NCI-H2029 (cell line): ENCODE measurements at places on chromosomes 11 and 22.
A peak's percentile ranks its signal among the peaks of the same experiment; 100 is the strongest.

- no peak for DNase-seq
Observed at GRCh38 chr11:7643314-7643713, 30.0 kb downstream of the CYB5R2 start.

DNA sequence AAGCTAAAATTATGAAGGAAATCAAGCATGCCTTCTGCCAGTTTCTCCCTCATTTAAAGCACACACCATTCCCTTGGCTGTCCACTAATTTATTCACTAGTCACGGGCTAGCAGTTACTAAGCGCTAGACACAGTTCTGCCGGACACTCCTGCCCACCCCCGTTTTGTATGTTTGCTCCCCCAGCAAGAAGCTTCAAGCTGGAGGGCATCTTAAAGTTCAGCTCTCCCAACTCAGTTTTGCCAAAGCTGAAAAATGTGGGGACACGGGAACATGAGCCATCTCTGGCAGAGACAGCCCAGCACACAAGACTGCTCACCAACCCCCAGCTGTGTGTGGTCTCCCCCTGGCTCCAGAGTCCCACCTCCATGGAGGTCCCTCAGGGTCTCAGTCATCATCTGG lies 263.6 kb downstream of the BRD1 start:
- no peak for DNase-seq

DNA sequence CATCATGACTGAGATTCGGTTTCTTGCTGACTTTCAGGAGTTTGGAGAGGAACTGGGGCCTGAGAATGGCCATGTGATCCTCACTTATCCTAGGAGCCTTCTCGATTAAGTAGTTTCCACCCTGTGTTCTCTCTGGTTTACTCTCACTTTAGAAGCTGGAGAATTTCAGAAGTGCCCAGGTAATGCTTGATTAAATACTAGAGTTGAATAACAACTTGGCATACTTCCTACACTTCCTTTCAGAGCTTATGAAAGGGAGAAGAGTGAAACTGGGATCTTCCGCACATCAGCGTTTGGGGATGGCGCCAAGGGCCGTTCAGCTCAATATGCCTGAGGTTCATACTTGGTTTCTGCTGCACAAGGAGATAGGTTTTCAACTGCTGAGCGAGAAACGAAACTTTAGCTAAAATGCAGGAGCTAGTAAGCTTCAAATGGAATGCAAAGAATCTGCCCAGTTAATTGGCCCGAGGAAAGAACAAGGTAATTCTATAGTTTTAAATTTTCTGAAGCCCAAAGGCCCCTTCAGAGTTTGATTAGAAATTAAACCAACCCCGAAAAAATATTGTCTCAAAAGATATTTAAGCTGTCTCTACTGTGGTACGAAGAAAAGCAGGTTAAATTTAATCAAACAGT lies 823 bp upstream of the MUC15 start:
- no peak for DNase-seq

GRCh38 chr11:19834771-19835170 lies 122.1 kb downstream of the NAV2 start:
- no peak for DNase-seq

DNA sequence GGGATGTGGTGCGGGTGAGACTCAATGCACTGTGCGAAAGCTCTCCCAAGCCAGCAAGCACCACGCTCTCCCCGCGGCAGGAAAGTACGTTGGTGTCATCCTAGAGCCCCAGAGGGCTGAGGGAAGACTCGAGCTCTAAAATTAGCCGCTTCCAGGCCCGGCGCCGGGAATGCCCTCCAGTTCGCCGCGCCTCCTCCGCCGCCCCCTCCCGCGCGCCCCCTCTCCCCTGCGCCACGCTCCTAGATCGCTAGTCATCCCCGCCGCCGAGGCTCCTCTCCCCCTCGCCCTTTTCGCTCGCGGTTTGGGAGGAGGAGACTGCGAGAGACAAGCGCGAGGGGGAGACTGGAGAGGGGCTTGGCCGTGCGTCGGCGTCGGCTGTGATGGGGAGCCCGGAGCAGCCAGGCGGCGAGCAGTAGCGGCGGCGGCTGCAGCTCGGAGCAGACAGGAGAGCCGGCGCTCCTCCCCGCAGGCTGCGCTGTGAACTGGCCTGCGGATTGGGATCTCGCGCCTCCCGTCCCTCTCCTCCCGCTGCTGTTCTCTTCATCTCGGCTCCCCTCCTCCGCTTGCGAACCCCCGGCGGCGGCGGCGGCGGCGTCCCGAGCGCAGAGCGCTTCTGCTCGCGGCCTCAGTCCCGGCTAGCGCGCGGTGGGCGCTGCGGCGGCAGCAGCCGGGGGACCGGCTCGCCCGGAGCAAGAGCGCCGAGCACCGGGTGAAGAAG lies at the start of gene FAT3:
Gene FAT3, plus strand, starts transcription at position 412 of the 718 bp plus-strand sequence. CDS start 127,295 bp downstream, outside the sequence.
- DNase-seq, result no peak

DNA sequence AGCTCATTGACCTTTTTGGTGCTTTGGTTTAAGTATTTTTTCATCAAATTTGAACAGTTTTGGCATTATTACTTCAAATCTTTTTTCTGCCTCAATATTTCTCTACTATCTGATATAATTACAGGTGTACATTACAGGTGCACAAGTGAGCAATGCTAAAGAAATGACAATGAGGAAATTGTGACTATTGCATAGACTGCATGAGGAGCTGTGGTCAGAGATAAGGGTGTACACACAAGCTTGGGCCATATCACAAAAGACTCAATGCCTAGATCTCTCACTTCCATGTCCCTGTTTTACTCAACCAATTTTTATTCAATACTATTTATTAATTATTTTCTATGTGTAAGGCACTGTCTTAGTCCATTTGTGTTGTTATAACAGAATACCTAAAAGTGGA lies 251.0 kb upstream of the UBASH3B start:
- DNase-seq, result no peak

GRCh38 chr22:48084041-48084728 lies 1321.7 kb downstream of the TBC1D22A start:
- peak; percentile 17 for DNase-seq

DNA sequence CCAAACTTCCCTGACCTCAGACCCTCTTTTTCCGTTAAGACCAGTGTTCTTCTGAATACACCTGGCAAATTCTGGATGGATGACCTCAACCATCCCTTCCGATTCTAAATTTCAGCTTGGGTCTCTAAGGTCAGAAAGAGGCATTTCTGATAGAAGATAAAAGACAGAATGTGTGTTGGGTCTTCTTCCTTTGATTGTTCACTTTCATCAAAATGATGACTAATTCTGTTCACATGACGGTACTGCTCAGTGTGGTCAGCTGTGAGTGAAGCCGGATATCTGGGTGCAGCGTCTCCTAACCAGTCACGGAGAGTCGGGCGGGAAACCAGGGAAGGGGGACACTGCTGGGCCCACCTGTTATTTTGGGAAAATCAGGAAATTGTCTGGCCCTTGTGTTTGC lies 151.6 kb upstream of the NAV2 start:
- DNase-seq, result no peak

DNA sequence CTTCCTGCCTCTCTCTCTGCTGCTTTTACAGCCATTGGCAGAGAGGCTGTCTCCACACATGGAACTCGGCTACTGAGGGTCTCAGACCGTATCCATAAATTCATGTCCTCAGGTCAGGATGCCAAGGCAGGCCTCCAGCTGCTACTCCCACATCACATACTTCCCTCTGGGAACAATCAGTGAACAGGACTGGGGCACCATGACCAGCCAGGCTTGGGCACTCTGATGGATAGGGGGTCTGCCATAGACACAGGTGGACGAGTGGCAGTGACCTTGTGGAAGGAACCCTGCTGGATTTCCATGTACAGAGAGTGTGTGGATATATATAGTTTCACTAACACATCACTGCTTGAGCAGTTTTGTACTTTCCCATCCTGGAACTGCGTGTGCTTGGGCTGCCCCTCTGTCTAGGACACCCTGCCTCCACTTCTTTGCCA lies 97.7 kb upstream of the PARVA start:
- DNase-seq, result no peak
